ENCODE measurements at places on chromosomes 4 and X.

GRCh38 chr4:7651461-7651921 is 216.8 kb upstream of the PSAPL1 start:
- DNase-seq = no peak

GRCh38 chr4:72302981-72303704 is 265.9 kb downstream of the ADAMTS3 start:
- DNase-seq = peak; percentile 5

DNA sequence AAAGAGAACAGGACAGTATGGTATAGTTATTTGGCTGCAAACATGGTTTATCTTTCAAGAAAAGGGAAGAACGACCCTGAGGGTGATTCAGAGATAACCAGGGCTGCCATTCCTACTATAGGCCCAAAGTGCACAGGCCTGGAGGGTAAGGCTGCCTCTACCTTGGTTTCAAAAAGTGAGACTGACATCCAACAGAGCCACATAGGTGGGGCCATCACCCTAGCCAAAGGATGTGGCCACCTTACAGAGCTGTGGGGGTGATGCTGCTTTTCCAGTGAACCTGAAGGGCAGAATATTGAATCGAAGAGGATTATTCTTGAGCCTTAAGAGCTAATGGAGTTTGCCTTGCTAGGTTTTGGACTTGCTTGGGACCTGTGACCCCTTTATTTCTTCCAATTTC is 15.7 kb downstream of the SH2D1A start:
- no peak for DNase-seq

- DNase-seq = no peak
Measured at GRCh38 chr4:157005193-157005592, 33.6 kb upstream of the PDGFC start.

DNA sequence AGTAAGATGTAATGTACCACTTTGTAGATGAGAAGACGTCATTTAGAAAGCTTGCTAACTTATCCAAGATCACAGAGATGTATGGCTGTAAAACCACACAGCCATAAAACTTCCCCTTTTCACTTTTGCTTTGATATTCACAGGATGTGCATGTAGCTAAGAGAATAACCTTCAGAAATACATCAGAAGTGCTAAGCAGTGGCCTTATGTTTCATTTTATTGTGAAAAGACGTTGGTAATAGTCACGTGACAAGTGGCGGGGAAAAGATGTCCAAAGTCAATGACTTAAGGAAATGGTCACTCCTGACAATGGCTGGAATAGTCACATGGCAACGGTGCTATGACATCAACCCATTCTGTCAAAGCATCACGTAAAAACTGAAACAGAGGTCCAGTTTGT is 12.9 kb upstream of the WDR17 start:
- no peak for DNase-seq

DNA sequence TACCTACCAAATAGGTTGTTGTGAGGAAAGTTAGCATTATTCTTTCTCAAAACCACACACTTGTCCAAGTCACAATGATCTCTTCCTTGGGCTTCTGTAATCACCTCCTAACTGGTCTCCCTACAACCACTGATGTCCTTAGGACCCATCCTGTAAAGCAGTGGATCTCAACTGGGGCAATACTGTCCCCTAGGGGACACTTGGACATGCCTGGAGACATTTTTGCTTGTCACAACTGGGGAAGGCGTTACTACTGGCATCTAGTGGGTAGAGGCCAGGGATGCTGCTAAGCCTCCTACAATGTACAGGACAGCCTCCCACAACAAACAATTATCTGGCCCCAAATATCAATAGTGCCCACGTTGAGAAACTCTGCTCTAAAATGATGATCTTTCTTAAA is 118.7 kb upstream of the AP1S2 start:
- no peak for DNase-seq

GRCh38 chrX:151183912-151184565 is 7.7 kb downstream of the GPR50 start:
- DNase-seq = no peak

DNA sequence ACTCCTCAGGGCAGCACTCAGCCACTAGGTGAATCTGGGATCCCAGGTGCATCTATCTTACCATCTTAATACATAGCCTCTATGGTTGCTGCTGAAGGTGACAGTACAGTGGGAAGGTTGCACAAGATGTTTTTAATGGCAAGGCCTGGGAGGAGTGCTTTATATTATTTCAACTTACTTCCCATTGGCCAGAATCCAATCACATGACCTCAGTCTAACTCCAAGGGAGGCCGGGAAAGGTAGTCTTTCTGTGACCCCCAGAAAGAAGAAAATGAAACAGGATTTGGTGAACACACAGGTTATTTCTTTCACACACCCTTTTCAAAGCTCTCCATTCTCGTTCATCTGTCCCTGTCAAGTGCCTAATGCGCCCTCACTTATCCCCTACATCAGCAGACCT is 189.1 kb upstream of the ATP6AP2 start:
- no peak for DNase-seq

- no peak for DNase-seq
Measured at GRCh38 chr4:87937523-87937922, 38.0 kb upstream of the SPP1 start.

- no peak for DNase-seq
Measured at GRCh38 chr4:112765317-112765974, 128.5 kb downstream of the LARP7 start.

- DNase-seq = no peak
Measured at GRCh38 chr4:58261526-58261925, 1151.3 kb upstream of the IGFBP7 start.

GRCh38 chr4:85452058-85452731 is 22.8 kb upstream of the ARHGAP24 start:
- DNase-seq = no peak

DNA sequence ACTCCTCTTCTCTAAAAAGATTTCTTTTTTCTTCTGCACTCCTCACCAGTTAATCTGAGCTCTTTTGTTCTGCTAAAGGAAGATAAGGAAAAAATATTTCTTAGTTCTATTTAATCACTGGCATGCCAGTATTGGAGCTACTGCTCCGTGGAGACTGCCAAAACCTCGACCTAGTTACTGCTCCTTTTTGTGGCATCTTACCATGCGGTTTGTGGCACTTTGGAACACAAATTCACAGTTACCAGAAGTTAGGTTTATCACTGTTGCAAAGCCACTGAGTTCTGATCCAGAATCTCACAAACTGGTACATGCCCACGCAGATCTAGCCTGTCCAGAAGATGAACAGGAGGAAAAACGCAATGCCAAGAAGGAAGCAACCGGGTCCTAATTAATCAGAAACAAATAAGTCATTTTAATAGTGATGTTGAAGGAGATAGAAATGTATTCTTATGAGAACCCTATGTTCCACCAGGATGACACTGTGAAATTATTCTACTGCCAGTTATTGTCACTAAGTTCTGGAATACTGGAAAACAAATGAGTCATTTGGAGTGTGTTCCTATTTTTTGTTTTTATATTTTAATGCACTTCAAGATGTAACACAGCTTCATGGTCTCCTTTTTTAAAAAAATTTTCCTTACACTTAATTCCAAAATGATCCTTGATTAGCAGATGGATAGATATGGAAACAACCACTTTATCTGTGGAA is 106.7 kb upstream of the GK2 start:
- no peak for DNase-seq

- DNase-seq = no peak
Measured at GRCh38 chr4:3342182-3342854, 49.5 kb downstream of the RGS12 start.

DNA sequence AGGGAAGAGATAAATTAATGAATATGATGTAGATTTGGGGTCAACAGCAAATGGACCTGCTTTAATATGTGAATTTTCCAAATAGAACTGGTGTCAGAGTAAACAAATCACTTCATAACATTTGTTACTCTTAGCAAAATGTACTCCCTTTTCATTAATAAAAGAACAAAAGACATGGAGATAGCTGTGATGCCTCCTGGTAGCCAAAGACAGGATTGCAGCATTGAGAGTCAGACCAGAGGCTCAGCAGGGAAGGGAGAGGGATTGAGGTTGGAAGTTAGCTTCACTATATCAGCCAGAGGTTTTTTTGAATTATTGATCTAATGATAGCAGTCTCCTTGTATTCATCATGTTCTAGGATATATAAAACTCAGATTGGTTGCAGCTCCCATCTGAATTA is 17.4 kb upstream of the RAB40A start:
- no peak for DNase-seq

- no peak for DNase-seq
Measured at GRCh38 chr4:148735432-148736155, 293.4 kb upstream of the NR3C2 start.

- no peak for DNase-seq
Measured at GRCh38 chrX:100408713-100409609, 1.1 kb downstream of the PCDH19 start.

- DNase-seq = no peak
Measured at GRCh38 chr4:16442296-16442695, 216.0 kb upstream of the TAPT1 start.

DNA sequence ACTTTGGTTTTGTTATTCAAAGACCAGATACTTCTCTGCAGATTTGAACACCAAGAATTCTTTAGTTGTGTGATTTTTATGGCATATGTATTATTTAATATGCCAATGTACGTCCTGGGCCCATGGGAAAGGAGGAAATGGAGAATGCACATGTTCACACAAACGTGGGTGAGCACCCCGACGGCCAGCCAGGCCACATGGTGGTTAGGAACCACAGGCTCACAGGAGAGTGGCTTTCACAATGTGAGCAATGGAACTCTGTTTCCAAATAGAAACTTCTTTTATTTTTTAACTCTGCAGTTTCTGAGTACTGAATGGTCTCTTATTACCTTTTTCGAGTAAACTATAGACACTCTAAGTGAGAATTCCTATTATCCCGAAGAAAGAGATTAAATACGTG is 58.0 kb upstream of the UNC5C start:
- DNase-seq = no peak

- DNase-seq = no peak
Measured at GRCh38 chr4:30696191-30696590, 24.0 kb upstream of the PCDH7 start.

- DNase-seq = no peak
Measured at GRCh38 chrX:3244203-3244743, 102.2 kb downstream of the MXRA5 start.

DNA sequence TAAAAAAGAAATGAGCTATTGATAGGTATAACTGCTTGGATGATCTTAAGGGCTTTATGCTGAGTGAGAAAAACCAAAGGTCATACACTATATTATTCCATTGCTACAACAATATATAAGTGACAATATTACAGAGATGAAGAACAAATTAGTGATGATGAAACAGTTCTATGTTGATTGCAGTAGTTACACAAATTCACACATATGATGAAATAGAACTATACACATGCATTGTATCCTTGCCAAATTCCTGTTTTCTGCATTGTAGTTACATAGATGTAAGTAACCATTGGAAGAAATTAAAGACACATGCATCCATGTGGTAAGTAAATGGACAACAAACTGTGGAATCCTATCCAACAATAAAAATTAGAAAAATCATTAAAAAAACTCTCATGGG is 76.5 kb downstream of the CENPC start:
- no peak for DNase-seq

GRCh38 chrX:64792598-64793337 is 183.5 kb downstream of the ZC4H2 start:
- DNase-seq = no peak

- DNase-seq = no peak
Measured at GRCh38 chr4:11650801-11651596, 222.3 kb upstream of the HS3ST1 start.

GRCh38 chrX:150857453-150857852 is 41.0 kb downstream of the CD99L2 start:
- DNase-seq = no peak

DNA sequence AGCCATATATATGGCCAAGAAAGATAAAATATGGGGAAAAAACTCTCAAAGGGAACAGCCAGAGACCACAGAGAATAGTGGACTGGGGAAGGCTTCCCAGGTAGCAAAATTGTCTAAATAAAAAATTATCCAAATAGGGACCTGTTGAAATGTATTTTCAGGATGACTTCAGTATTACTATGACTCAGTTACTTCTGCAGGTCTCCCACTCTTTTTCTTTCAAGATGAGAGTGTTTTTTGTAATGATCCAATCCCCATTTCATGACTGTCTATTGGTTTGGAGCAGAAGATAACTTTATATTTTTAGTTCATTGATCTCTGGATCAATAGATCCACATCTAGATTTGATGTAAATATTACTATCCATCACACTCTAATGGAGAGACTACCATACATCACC is 372.1 kb upstream of the EMCN start:
- no peak for DNase-seq

- no peak for DNase-seq
Measured at GRCh38 chr4:133162941-133163340, 13.8 kb downstream of the PCDH10 start.

DNA sequence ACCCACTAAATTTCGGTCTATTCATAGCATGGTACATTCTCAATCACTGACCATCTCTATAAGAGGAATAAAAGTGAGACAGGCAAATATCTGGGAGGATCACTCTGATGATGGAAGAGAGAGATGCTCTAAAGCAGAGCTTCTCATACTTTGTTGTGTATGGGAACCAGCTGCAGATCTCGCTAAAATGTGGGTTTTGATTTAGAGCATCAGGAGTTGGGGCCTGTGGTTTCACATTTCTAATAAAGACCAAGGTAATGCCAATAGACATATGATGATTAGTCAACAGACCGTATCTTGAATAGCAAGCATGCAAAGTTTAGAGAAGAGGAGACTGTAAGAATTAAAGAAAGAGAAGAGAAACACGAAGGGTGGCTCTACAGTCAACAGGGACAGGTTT is 107.4 kb upstream of the FTHL17 start:
- no peak for DNase-seq

DNA sequence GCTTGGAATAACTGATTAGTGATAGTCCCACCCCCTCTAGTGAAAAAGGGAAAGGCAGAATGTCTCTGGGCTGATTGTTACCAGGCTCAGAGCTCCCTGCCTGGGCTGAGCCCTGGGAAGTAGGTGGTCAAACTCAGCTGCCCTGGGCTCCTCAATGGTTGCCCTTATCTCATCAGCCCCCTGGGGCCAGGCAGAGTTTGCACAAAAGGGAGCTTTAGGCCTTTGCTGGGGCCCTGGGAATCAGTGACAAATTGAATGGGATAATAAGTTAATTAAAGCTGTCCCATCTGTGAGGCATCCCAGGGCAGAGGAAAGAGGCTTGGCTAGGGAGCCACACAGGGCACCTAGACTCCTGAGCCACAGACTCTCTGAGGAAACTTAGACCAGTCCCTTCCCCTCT is 89.0 kb downstream of the EFNB1 start:
- no peak for DNase-seq

GRCh38 chr4:186942758-186943377 is 219.2 kb upstream of the FAT1 start:
- DNase-seq = no peak

GRCh38 chr4:21113496-21114223 is 413.4 kb downstream of the PACRGL start:
- no peak for DNase-seq

DNA sequence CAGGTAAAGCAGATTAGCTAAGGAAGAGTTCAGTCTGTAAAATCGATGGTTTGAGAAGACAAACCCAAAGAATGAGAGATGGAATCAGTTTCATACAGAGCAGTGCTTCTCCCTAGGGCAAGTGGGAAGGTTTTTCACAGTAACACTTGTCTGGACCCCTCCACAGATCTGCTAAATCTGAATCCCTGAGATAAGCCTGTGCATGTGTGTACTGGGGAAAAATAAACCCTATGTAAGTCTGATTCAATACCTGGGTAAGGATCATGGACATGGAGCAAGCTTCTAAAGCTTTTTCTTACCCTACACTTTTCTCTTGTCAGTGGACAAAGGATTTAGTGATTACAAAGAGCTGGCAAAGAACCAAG is 13.6 kb downstream of the ELOVL6 start:
- no peak for DNase-seq

- DNase-seq = no peak
Measured at GRCh38 chrX:97397371-97397770, 513.7 kb downstream of the RPA4 start.

GRCh38 chr4:161881370-161881769 is 282.4 kb downstream of the FSTL5 start:
- DNase-seq = no peak
